ENCODE measurements at places on chromosomes 5 and 9.

DNA sequence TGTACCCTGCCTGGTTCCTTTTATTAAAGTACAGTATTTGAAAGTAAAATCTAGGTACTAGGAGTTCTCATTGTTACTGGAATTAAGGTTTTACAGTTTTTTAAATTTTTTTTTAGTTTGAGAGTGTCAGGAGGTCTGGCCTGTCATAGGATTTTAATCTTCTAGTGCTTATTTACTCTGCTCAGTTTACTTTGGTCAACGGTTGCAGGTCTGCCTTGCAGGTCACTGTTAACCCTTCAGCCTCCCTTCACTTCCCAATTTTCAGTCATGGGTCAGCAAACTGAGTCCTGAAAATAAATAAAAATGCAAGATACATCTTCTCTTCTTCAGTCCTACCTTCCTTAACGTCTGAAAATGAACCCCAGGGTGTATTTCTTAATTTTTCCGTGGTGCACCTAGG, 18.8 kb upstream of the PTBP3 start:
- no peak for DNase-seq

DNA sequence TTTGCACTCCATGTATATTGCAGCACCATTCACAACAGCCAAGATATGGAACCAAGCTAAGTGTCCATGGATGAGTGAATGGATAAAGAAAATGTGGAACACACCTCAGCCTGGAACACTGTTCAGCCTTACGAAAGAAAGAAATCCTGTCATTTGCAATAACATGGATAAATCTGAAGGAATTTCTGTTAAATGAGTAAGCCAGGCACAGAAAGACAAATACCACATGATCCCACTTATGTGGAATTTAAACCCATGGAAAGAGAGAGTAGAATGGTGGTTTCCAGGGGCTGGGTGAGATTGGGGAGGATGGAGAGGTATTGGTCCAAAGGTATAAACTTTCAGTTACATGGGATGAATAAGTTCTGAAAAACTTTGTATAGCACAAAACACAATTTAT, 228.9 kb upstream of the CD180 start:
- DNase-seq = no peak

- no peak for DNase-seq
These were observed 112.7 kb downstream of the RORB start for GRCh38 chr9:74609671-74610405.

- no peak for DNase-seq
These were observed 51.0 kb downstream of the IARS1 start for GRCh38 chr9:92242260-92243136.

- DNase-seq = no peak
These were observed 196.2 kb downstream of the SLCO4C1 start for GRCh38 chr5:102099766-102100331.

DNA sequence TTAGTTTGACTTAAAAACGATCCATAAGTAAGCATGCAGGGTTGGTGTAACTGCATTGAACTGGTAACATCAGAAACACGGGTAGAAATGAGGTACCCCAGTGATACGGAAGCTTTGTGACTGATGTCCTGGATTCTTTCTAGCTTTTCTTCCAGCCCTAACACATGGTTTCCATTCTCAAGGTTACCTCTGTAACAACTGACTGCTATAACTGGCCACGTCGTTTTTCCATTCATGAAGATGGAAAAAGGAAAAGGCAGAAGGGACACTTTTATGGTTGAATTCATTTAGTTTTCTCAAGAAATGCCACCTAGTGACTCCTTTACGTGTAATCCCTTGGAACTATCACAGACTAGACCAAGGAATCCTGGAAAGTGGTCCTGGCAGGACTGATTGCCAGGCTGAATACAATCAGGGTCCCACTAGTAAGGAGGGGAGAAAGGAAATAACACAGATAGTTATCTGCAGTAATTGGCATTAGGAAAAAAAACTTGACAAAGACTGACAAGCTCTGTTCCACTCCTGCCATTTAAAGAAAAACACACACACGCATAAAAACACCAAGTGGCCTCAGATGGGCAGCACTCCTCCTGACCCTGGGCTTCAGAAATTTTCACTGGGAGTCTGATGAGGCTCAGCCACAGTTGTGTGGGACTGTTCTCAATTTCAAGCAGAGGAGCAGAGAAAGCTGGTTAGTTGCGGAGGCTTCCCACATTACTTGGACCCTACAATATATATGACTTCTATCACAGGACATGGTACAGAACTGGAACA, 77.5 kb upstream of the ZNF169 start:
- DNase-seq = no peak

DNA sequence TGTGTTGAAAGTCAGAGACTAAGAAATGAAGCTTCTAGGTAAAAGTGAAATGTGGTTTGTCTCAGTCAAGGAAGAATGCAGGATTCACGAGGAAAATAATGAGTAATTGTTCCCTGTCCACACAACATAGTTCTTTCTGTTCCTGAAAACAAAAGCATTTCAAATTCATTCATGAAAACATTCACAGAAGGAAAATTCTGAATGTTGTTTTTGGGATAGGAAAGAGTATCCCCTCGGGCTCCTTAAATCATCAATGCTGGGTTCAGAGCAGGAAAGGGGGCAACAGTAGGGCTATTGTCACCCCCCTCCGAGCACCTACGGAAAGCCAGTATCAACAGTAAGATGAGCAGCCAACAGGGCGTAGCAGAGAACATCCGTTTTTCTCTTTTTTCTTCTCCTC, 769.9 kb upstream of the ADAMTS16 start:
- DNase-seq = no peak

- no peak for DNase-seq
These were observed 5.3 kb upstream of the GOLGA1 start for GRCh38 chr9:124946167-124946566.

DNA sequence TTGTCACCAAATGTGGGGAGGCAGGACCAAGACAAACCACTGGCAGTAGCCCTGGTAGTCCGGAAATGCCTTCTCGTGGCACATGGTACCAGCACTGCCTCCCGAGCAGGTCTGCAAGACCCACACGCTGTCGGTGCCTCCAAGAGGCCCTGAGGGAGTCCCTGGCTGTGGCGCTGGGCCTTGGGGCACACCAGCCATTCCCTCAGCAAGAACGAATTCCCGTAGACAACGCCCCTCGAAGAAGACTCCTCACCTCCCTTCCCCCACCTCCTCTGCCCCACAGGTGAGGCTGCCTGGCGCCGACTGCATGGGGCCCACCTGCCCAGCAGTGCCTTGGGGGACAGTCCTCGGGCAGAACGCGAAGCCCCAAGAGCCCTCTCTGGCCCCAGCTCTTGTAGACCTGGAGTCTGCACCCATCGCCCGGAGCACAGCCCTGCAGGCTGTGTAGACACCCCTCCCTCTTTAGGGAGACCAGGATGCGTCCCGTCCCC, 56.0 kb downstream of the EXD3 start:
- no peak for DNase-seq

- no peak for DNase-seq
These were observed 362.8 kb downstream of the SEMA5A start for GRCh38 chr5:9182899-9183695.

GRCh38 chr9:120098584-120098983, 481.4 kb downstream of the CDK5RAP2 start:
- no peak for DNase-seq

- DNase-seq = no peak
These were observed 36.8 kb downstream of the UGT3A2 start for GRCh38 chr5:36029914-36030313.

GRCh38 chr5:16558984-16559629, 57.7 kb downstream of the RETREG1 start:
- no peak for DNase-seq

- no peak for DNase-seq
These were observed 252.1 kb downstream of the SMARCA2 start for GRCh38 chr9:2267181-2267745.

- DNase-seq = no peak
These were observed 7.0 kb upstream of the GADD45G start for GRCh38 chr9:89597711-89598362.

DNA sequence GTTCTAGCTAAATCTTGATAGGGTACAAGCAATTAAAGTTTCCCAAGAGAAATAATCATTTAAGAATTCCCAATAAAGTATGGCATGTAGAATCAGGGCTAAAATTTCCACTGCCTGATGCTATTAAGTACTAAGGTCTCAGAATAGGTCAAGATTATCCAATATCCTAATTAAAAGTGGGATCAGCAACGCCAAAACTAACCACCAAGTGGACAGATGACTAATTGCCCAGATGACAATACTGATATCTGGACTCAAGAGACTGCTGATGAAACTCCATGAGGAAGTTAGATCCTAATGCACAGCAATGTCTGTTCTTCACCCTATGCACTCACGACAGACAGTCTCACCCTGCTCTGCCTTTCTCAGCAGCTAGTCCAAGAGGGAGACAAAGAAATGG, 14.3 kb downstream of the DEPDC1B start:
- DNase-seq = no peak

DNA sequence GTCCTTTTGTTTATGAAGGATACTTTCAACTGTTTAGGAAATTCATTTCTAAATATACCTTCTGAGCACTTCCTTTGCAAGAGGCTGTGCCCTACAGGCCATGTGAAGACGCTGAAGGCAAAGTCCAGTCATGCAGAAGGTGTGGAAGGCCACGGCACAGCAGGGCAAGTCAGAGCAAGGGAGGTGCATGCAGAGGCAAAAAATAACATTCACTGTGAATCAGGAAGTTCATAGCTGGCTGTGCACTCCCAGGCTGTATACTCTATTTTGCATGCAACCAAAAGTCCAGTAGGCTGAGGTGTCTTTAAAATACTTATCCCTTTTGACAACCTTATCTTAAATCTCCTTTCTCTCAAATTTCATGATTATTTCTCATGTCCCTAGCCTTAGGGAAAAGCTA, 50.3 kb downstream of the GNAQ start:
- DNase-seq = no peak

GRCh38 chr9:91144769-91145168, 216.9 kb downstream of the AUH start:
- no peak for DNase-seq

DNA sequence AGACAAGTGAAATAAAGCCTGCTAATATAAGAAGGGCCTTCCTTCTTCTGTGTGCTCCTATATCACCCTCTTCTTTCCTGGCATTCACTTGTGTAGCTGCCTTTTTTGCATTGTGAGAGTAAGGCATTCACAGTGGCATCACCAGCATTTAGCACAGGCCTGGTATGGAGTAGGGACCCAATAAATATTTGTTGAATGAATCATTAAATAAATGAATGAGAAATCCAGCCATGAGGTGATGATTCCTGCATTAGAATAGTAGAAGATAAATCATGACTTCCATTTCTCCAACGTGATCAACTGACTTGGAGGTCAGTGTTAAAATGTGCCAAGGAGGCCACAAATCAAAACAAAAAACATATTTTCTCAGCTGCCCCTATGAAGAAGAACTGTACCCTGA, 3.9 kb downstream of the PLPPR1 start:
- no peak for DNase-seq

DNA sequence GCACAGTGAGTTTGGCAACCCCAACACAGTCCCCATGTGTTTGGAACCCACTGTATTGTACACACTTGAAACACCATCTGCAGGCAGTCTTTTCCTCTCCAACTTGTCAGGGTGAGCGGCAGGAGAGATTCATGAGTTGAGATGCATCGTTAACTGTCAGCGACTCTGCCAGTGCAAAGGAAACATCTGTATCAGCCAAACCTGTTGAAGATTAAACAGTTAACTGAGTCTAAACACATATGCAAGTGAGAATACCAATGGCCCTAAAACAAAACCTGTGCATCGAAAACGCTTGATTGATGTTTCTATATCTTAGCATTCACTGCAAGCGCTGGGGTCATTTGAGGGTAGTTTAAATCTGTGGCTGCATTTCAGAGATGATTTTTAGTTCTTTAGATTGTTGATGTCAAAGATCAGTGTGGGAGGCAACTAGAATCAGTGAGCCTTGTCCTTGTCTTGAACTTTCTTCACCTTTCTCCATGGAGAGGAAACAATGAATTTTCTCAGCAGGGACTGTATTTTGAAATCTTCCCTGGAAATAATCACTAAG, 41.3 kb upstream of the PAM start:
- no peak for DNase-seq

DNA sequence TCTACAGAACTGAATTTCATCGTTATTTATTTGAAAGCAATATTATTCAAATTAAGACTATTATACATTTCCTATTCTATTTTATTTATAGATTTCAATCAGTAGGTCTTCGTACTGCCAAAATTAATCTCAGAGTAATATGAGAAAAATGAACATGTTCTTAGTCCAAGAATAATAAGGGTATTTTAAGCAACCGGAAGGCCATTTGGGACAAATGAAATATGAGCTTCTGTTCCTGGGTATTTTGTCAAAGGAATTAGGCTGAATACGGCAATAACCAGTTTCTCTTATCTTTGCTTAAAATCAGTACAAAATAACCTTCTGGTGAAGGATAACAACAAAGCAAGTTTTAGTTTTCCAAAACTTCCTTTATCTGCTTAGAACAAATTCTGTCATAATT, 410.3 kb upstream of the PRR16 start:
- DNase-seq = no peak

DNA sequence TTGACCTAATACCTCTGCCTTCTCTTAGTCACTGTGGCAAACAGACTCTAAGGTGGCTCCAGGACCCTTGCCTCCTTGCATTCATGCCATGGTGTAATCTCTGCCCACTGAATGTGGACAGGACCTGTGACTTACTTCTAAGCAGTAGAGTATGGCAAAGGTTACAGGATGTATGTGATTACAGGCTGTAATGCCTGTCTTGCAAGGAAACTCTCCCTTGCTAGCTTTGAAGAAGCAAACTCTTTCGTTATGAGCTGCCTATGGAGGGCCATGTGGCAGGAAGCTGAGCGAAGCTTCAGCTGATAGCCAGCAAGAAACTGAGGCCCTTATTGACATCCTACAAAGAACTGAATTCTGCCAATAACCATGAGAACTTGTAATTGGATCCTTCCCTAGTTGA, 103.3 kb upstream of the HMHB1 start:
- DNase-seq = no peak

GRCh38 chr9:131423171-131423581, 29.3 kb downstream of the PRRC2B start:
- DNase-seq = no peak

GRCh38 chr5:173020643-173021042, 35.5 kb upstream of the CREBRF start:
- DNase-seq = no peak

All from stimulated activated CD8-positive, alpha-beta memory T cell treated with anti-CD3 and anti-CD28 coated beads, Interleukin-7, amount 100 ng/mL, for 1 hour (primary cell).